ENCODE measurements at places on chromosomes 16 and 17.

DNA sequence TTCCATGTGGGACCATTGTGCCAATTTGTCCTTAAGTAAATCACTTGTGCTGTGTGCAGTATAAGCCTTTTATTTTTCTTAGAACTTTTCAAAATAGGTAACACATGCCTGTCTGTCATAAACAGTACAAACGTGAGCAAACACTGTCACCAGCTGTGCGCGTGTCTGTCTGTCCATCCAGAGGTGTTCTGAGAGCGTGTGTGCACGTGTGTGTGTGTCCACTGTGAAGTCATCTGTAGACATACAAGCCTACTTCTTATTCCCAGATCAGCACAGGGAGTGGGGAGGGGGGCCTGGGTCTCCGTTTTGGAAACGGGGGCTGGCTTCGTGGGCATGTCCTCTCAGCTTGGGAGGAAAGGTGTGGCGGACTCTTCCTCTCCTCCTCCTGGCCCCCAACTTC lies 9.4 kb downstream of the TMEM235 start:
- DNase-seq: no peak

- peak; percentile 82 for DNase-seq
Observed at GRCh38 chr17:76384222-76384986, at the start of gene SPHK1. TSS of gene SPHK1 (plus strand) at chr17:76384609. CDS start at chr17:76385645, 1,036 bp downstream.

GRCh38 chr17:61478026-61478789 lies 26.0 kb downstream of the TBX4 start:
- DNase-seq: no peak

- DNase-seq: no peak
Observed at GRCh38 chr17:4893721-4894560, 5.4 kb upstream of the C17orf107 start.

DNA sequence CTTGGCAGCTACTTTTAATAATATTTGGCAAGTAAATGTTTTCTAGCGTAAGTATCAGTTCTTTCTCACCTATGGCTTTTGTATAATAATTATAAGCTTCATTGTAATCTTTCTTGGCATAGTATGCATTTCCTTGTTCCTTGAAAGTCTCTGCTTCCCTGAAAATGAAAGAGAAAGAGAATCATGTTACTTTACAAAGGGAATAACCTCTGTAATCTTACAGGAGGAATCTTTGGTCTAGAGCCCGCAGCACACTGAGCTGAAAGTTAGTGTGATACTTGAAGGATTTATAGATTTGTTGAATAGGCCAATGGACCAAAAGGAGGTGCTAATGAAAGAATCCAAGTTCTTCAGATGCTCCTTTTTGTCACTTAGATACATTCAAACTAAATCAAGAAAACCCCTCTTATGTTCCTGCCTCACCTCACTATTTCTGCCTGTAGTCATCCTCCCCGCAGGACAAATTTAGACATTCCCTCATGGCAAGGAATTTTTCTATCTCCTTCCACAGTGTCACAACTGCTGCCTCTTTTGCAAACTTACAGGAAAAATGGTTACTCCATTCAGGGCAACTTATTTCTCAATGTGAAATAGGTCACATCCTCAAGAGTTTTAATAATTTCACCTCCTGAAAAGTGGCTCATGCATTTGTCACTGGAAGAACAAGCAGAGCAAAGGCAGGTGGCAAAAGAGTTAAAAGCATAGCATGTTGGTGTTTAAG lies 16.7 kb downstream of the DNAJC7 start:
- DNase-seq: no peak

- DNase-seq: no peak
Observed at GRCh38 chr16:557463-558297, 2.5 kb upstream of the PRR35 start.

GRCh38 chr16:81311762-81312161 lies 3.0 kb upstream of the GAN start:
- no peak for DNase-seq

- DNase-seq: no peak
Observed at GRCh38 chr17:70137451-70138230, 31.7 kb upstream of the KCNJ2 start.

DNA sequence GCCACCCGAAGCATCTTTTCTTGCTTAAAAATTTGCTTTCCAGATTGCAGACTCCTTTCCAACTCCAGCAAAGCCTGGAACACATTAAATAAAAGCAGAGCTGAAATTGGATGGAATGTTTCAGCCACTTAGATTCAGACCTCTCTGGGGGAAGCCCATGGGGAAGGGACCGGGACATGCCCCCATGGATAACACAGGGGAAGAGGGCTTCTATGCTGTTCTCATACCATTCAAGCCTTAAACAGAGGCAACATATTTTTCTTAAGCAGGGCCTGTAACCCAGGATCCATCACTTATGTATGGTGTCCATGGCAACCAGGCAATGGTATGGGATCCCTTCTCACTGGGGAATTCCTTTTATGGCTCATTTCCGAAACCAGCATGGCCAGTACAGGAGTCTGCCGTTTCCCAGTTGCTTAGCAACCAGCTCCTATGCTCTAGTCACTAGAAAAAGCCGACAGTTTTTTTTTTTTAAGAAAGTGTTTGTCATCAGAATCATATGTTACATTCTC lies 62.0 kb upstream of the MARCHF10 start:
- peak; percentile 64 for DNase-seq

DNA sequence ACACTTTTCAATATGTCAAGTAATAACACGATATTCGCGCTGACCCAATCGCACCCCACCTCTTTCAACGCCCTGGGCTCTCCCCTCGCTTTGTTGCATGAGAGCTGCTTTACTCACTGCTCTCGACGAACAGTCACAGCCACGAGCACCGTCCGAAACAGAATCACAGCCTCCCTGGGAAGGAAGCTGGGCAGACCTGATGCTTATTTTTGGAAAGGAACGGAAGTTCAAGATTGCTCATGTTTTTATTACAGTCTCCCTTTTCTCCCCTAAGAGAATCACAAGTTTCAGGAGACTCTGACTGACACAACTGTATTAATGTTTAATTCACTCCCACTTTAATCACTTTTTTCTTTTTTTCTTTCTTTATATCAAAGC lies 67.8 kb downstream of the ANKRD11 start:
- DNase-seq: no peak

DNA sequence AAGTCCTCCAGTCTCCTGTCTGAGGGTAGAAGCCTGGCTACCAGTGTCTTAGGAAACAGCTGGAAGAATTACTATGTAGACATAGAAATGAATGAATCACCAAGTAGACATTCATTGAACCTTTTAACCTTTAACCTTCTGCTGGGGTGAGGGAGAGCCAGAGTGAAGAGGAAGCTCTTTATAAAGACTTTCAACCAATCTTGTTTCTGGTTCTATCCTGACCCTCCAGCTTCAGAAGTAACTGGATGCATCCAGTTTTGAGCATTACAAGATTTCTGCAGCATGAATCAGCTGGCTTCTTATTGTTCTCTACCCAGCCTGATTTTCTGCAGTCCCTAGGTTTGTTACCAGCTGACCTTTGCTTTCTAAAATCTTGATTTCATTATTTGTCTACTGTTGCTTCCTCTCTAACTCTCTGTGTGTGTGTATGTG lies 8.5 kb downstream of the TEKT1 start:
- no peak for DNase-seq

- no peak for DNase-seq
Observed at GRCh38 chr16:75481475-75481874, 13.8 kb downstream of the CHST6 start.

- DNase-seq: peak; percentile 59
Observed at GRCh38 chr16:78437352-78437968, 338.0 kb downstream of the WWOX start.

DNA sequence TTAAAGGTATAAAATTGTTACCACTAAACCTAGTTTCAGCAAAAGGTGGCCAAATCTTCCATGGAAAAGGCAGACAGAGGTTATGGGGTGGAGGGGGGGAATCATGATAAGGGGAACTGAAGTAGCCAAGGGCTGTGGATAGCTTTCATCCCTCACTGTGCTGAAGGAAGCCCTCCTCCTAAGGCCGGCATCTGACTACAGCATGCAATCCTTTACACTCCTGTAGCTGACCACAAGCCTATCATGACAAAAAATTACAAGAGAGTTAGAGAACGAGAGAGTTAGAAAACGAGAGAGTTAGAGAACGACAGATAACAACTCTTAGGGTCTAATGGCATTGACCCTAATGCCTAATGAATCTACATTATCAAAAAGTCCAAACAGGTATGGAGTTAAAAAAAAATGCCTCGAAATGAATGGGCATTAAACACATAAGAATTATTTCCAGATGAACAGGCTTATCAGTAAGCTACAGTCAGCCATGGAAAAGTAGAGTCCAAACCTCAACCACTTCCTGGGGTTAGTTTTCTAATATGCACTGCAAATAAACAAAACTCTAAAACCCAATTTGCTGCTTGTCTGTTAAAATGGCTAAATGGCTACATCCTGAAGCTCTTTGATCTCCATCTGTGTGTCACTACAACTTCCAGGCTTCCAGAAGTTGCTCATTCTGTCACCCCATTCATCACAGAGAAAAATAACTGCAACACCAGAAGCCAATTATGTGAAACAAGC lies 29.7 kb downstream of the DUSP14 start:
- DNase-seq: no peak

DNA sequence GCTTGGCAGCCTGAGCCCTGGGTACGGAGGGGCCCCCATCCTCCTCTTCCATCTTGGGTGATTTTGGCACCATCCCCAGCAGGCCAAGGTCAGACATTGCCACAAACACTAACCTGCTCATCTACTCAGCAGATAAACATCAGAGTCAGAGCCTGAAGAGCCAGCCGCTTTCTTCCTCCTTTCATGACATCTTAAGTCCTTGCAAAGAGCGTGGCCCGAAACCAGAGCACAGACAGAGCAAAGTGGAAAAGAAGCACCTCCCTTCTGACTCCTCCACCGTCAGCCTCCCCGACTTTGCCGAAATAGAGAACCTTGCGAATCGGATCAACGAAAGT lies 60.4 kb upstream of the RPH3AL start:
- no peak for DNase-seq

DNA sequence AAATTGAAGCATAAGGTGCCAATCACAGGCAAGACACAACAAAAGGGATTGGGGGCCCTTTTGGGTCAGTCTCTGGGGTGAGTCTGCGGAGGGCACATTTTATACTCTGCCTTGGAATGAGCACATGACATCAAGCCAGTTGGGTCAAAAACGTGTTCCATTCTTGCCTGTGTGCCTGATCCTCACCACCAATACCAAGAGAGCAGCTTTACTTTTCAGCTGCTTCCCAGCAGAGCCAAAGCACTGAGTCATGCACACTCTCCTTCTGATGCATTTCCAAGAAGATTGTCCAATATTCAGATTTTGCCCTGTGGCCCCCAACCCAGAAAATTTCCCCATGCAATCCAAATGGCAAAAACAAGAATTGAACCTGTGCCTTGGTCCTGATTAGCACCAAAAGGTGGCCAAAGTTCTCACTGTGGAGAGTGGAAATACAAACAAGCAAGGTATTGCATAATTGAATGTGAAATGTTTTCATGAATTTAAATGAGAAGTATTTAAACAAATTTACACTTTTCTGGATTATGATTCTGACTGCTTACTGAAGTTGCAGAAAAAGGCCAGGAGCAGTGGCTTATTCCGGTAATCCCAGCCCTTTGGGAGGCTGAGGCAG lies 217.8 kb upstream of the SOX9 start:
- DNase-seq: no peak

DNA sequence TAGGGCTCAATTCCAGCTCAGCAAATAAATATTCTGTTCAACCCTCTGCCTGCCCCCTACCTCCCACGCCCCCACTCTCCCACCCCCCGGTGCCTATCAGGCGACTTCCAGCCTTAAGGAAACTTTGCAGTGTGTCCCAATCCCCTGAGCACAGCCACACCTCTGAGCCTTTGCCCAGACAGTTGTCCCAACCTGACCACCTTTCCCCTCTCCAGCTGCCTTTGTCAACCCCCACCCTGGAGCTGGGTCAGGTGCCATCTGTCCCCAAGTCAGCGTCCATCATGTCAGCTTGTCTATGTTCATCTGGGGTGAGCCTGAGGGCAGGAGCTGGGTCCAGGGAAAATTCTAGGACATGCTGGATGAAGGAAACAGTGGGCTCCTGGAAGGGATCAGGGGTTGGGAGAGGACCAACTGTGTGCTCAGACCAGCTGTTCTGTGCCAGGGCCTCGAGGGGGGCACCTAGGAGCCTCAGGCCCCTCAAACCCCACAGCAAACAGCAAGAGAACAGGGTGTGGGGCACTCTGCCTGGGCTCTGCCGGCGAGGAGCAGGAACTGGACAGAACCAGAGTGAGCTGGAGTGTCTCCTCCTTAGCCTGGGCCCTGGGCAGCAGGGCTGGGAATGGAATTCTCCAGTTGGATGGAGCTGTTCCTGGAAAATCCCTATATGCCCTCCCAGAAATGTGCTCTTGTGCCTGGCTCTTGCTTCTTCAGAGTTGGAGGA lies 17.8 kb downstream of the CDH16 start:
- DNase-seq: no peak

- no peak for DNase-seq
Observed at GRCh38 chr16:85308611-85309540, 196.6 kb upstream of the CIBAR2 start.

GRCh38 chr16:87652799-87653198 lies 50.5 kb downstream of the JPH3 start:
- DNase-seq: no peak

- DNase-seq: no peak
Observed at GRCh38 chr16:68230956-68231355, 5.0 kb downstream of the ESRP2 start.

DNA sequence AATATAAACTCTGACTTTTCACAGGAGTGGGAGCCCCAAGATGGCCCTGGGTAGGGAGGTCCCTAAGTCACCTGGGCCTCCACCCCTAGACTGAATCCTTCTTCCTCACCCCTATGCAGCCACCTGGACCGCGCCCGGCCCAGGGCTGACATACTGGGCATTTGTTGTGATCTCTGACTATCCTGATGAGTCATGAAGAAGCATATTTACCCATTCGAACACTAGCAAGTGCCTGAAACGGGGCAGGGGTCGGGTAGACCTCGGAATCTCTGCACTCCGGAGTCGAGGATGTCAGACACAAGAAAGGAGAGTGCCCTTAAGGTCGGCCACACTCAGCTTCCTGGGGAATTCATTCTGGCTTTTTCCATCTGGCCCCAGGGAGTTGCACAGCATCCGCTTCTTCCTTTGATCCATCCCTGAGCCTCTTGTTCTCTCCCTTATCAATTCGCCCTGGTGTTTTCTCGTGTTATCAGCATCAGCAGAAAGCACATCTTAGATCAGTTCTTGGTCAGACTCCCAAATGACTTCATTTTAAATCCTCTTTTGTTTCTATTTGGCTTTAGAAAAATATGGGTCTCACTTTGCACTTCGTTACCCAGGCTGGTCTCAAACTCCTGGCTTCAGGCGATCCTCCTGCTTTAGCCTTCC lies 10.4 kb downstream of the METTL22 start:
- DNase-seq: no peak

- DNase-seq: no peak
Observed at GRCh38 chr17:67376415-67376736, 705 bp upstream of the PITPNC1 start.

- DNase-seq: no peak
Observed at GRCh38 chr16:84443166-84443802, 61.2 kb downstream of the MEAK7 start.
